Vagina (tissue), 2 donors: ENCODE measurements at places on chromosomes 1 and 21. TPM values are rescaled to one million over a fixed set of nuclear protein-coding genes. Genes with fewer than 3 reads are reported as not detected.
A peak's percentile ranks its signal among the peaks of the same experiment; 100 is the strongest.

Gene S100B
- total RNA-seq = 19.9 TPM

Gene PAPPA2
- total RNA-seq = 0.25 TPM

Gene HRNR
- total RNA-seq = not detected

Gene HSF2BP
- total RNA-seq = 2.7 TPM

Gene CD5L
- total RNA-seq = not detected

Gene C8B
- not detected for total RNA-seq

Gene SPRR2A
- total RNA-seq = 74.6 TPM

Gene HMGCS2
- 22.8 TPM for total RNA-seq

Gene SPAG17
- total RNA-seq = 10.1 TPM

Gene OR2L3
- not detected for total RNA-seq

GRCh38 chr1:68218490-68218889 lies 13.8 kb downstream of the WLS start:
- H3K27me3 ChIP-seq = no peaks in the 10 kb centered on the region
- H3K27ac ChIP-seq = no peak overlapping the region
- no peak for DNase-seq
- no peak overlapping the region for H3K4me3 ChIP-seq
- no peaks in the 10 kb centered on the region for H3K36me3 ChIP-seq

GRCh38 chr1:2376931-2377672 lies 14.3 kb downstream of the MORN1 start:
- H3K27ac ChIP-seq = no peak overlapping the region
- H3K27me3 ChIP-seq = no peaks in the 10 kb centered on the region
- H3K4me1 ChIP-seq = peaks cover 11% of the 10 kb centered on the region
- H3K4me3 ChIP-seq = no peak overlapping the region
- H3K36me3 ChIP-seq = no peaks in the 10 kb centered on the region
- DNase-seq = no peak

- no peaks in the 10 kb centered on the region for H3K36me3 ChIP-seq
- H3K27ac ChIP-seq = no peak overlapping the region
- DNase-seq = no peak
- H3K4me1 ChIP-seq = no peaks in the 10 kb centered on the region
- H3K27me3 ChIP-seq = no peaks in the 10 kb centered on the region
Observed at GRCh38 chr21:36999131-36999898, 7.2 kb upstream of the RIPPLY3 start.

DNA sequence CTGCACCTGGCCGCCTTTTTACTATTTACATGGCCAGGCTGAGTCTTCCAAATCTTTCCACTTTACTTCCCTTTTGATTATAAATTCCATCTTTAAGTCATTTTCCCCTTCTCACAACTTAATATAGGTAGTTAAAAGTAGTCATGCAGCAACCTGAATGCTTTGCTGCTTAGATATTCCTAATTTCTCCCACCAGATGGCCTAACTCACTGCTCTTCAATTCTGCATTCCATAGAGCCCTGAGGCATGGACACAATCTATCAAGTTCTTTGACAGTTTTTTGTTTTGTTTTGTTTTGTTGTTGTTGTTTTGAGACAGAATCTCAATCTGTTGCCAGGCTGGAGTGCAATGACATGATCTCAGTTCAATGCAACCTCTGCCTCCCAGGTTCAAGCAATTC lies 21.7 kb upstream of the FAAH start:
- no peak for DNase-seq
- no peak overlapping the region for H3K4me3 ChIP-seq
- H3K36me3 ChIP-seq = peaks cover 15% of the 10 kb centered on the region
- no peaks in the 10 kb centered on the region for H3K4me1 ChIP-seq
- H3K27ac ChIP-seq = no peak overlapping the region
- no peaks in the 10 kb centered on the region for H3K27me3 ChIP-seq

DNA sequence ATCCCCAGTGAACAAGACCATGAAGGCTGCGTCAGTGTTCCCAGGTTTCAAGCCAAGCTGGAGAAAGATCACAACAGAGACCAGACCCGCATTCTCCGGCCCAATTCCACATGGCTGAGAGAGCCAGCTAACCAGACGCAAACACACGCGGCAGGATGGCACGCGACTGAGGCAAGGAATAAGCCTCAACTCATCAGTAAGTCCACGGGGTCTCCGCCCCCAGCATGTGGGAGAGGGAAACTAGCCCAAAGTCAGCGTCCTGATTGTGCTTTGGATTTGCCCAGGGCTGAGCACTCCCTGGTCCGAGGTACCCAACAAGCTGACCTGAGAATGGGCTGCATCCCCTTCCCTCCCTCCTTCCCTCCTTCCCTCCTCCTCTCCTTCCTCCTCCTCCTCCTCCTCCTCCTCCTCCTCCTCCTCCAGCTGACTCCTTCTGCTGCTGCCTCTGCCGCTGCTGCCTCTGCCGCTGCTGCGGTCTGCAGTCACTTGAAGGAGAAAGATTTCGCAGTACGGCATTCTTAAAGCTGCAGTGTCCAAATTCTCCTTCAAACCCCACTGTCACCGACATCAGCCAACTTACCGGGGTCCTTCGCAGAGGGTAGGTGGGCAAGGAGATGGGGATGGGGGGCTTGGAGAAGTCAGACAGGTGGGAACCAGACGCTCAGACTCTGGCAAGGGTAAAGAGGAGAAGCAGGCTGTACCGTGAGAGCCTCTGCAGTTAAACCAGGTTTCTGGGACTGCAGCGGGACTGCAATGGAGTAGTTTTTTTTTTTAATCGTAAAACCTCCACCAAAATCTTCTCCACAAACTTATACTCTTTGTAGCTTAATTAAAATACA lies 33.0 kb upstream of the H6PD start:
- H3K27me3 ChIP-seq = no peaks in the 10 kb centered on the region
- no peak for DNase-seq
- H3K36me3 ChIP-seq = no peaks in the 10 kb centered on the region

DNA sequence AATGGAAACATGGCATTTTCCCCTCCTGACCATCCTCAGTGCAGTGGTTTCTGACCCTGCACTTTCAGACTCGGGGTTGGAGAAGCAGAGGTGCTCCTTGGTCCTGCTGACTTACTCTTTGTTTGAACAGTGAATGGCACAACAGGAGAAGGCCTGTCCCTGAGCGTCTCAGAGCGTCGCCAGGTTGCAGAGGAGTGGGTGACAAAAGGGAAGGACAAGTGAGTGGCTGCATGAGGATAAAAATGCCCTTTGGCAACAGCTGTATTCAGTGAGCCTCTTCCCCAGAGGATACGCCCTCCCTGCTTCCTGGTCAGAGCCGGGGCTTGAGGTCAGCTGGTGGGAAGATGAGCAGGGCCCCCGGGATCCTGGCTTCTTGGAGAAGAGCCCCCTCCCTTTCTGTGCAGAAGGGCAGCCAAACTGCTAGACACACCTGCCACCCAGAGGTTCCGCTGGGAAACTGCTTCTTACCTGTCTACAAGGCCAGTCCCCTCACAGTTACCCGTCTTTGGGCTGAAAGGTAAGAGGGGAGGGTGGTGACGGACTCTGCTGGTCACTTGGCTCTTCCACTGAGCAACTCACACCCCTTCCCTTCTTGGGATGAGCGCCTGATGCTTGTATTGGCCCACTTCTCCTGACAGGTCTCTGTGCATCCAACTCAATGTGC lies 16.6 kb downstream of the NPL start:
- H3K27ac ChIP-seq = no peak overlapping the region
- peaks cover 5% of the 10 kb centered on the region for H3K4me1 ChIP-seq
- no peak for DNase-seq
- H3K4me3 ChIP-seq = no peak overlapping the region

- peak overlapping the region; percentile 62 for H3K27ac ChIP-seq
- no peaks in the 10 kb centered on the region for H3K27me3 ChIP-seq
- no peak for DNase-seq
- H3K36me3 ChIP-seq = no peaks in the 10 kb centered on the region
- H3K4me1 ChIP-seq = peaks cover 15% of the 10 kb centered on the region
- H3K4me3 ChIP-seq = no peak overlapping the region
Observed at GRCh38 chr1:99644279-99645004, 1.5 kb upstream of the PALMD start.

DNA sequence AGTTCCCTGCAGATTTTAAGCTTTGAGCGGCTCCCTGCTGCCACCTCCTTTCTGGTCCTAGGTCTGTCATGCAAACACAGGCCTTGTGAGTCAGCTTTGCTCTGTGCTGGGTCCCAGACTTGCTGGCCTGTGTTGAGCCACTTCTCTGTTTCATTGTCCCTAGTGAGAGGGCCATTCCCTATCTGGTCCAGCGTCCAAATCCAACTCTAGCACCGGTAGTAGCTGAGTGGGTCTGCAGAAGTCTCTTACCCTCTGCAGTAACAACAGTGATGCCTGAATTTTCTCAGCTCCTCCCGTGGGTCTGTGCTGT lies 5.8 kb downstream of the TTC22 start:
- no peaks in the 10 kb centered on the region for H3K36me3 ChIP-seq
- DNase-seq = no peak
- H3K27ac ChIP-seq = no peak overlapping the region
- H3K27me3 ChIP-seq = no peaks in the 10 kb centered on the region
- H3K4me1 ChIP-seq = peaks cover 27% of the 10 kb centered on the region

GRCh38 chr21:44702973-44703730 lies 6.2 kb downstream of the KRTAP10-12 start:
- H3K4me1 ChIP-seq = no peaks in the 10 kb centered on the region
- no peak overlapping the region for H3K27ac ChIP-seq
- peaks cover 12% of the 10 kb centered on the region for H3K27me3 ChIP-seq
- DNase-seq = peak; percentile 79
- no peak overlapping the region for H3K4me3 ChIP-seq
- no peaks in the 10 kb centered on the region for H3K36me3 ChIP-seq

GRCh38 chr1:161020509-161021164 lies at the start of gene F11R:
F11R (minus strand) TSS chr1:161021152; CDS start chr1:161021073, 79 bp downstream.
- H3K27me3 ChIP-seq = no peaks in the 10 kb centered on the region
- peak within 1 kb of the TSS; percentile 89 for H3K27ac ChIP-seq
- H3K4me3 ChIP-seq = peak within 1 kb of the TSS; percentile 59
- DNase-seq = no peak
- peaks cover 28% of the 10 kb centered on the region for H3K4me1 ChIP-seq

- H3K36me3 ChIP-seq = no peaks in the 10 kb centered on the region
- peak within 1 kb of the TSS; percentile 86 for H3K27ac ChIP-seq
- H3K4me3 ChIP-seq = peak within 1 kb of the TSS; percentile 79
- H3K27me3 ChIP-seq = no peaks in the 10 kb centered on the region
- H3K4me1 ChIP-seq = peaks cover 18% of the 10 kb centered on the region
- no peak for DNase-seq
Observed at GRCh38 chr1:77888081-77888780, at the start of gene NEXN. NEXN (plus strand) TSS chr1:77888624; CDS start chr1:77916107, 27,483 bp downstream.

GRCh38 chr1:115071012-115071664 lies 18.2 kb downstream of the TSPAN2 start:
- H3K27ac ChIP-seq = no peak overlapping the region
- H3K4me3 ChIP-seq = no peak overlapping the region
- no peaks in the 10 kb centered on the region for H3K36me3 ChIP-seq
- no peaks in the 10 kb centered on the region for H3K27me3 ChIP-seq
- H3K4me1 ChIP-seq = peaks cover 11% of the 10 kb centered on the region
- DNase-seq = no peak

DNA sequence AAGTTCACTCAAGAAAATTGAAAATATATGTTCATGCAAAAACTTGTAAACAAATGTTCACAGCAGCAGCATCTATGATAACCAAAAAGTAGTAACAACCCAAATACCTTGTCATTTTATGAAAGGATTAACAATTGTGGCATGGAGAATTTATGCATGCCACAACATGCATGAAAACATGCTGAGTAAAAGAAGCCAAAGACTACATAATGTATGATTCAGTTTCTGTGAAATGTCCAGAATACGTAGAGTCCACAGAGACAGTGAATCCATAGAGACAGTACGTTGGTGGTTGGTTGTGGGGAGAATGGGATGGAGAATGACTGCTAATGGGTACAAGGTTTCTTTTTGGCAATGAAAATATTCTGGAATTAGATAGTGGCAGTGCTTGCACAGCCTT lies 148.7 kb downstream of the MAST2 start:
- H3K36me3 ChIP-seq = no peaks in the 10 kb centered on the region
- DNase-seq = no peak
- peaks cover 38% of the 10 kb centered on the region for H3K4me1 ChIP-seq
- H3K4me3 ChIP-seq = no peak overlapping the region
- H3K27ac ChIP-seq = no peak overlapping the region

DNA sequence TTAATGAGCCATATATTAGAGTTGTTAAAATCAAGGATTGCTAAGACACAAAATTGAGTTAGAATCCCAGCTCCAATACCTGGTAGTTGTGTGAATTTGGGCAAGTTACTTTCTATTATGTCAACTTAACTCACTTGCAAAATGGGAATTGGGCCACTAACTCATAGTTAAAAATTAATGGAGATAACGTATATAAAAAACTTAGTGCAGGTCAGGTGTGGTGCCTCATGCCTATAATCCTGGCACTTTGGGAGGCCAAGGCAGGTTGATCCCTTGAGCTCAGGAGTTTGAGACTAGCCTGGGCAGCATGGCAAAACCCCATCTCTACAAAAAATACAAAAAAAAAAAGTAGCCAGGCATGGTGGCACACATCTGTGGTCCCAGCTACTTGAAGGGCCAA lies 57.5 kb downstream of the SRSF11 start:
- peaks cover 23% of the 10 kb centered on the region for H3K36me3 ChIP-seq
- no peak overlapping the region for H3K4me3 ChIP-seq
- DNase-seq = no peak
- H3K27me3 ChIP-seq = no peaks in the 10 kb centered on the region
- H3K27ac ChIP-seq = no peak overlapping the region
- H3K4me1 ChIP-seq = no peaks in the 10 kb centered on the region

DNA sequence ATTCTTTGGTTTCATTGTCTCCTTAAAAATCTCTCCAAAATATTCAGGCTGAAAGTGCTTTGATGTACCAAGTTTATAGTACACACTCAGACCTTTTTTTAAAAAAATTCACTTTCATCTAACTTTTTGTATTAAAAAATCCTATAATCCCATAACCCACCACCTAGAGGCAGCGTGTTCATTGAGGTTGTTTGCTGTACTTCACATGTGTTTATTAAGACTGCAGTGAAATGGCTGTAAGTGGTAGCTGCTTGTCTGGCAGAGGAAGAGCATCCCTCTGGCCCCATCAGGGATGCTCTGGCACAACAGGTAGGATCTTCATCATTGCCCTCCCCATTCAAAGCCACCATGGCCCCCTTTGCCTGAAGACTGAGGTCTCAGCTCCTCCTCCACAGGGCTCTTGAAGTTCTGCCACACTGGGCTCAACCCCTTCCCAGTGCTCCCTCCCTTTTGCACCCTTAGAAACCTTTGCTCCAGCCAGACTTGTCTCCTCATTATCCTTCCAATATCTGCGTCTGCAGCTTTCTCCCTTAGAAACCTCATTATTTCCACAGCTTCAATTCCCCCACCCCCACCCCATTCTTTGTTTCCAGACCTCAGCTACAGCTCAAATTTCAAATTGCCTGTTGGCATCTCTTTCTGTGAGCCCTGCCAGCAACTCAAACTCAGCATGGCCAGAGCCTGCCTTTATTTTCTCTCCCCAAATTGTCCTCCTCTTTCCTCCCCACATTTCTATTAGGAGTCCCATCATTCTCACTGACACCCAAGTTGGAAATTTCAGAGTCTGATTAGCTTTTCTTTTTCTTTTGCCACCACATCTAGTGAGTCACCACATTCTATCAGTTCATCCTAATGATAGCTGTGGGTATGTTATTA lies 369.6 kb upstream of the USP24 start:
- DNase-seq = peak; percentile 87
- H3K4me3 ChIP-seq = no peak overlapping the region
- no peaks in the 10 kb centered on the region for H3K27me3 ChIP-seq
- H3K4me1 ChIP-seq = peaks cover 80% of the 10 kb centered on the region
- no peaks in the 10 kb centered on the region for H3K36me3 ChIP-seq
- H3K27ac ChIP-seq = peak overlapping the region; percentile 91

GRCh38 chr1:109877776-109878175 lies 32.9 kb upstream of the CSF1 start:
- H3K4me1 ChIP-seq = peaks cover 64% of the 10 kb centered on the region
- H3K27me3 ChIP-seq = no peaks in the 10 kb centered on the region
- H3K27ac ChIP-seq = peak overlapping the region; percentile 83
- no peaks in the 10 kb centered on the region for H3K36me3 ChIP-seq
- no peak overlapping the region for H3K4me3 ChIP-seq

GRCh38 chr1:224783006-224783651 lies 146.3 kb upstream of the DNAH14 start:
- no peaks in the 10 kb centered on the region for H3K36me3 ChIP-seq
- peaks cover 6% of the 10 kb centered on the region for H3K4me1 ChIP-seq
- no peak overlapping the region for H3K4me3 ChIP-seq
- H3K27me3 ChIP-seq = no peaks in the 10 kb centered on the region
- no peak overlapping the region for H3K27ac ChIP-seq
